ENCODE measurements at places on chromosomes 1 and 21.

DNA sequence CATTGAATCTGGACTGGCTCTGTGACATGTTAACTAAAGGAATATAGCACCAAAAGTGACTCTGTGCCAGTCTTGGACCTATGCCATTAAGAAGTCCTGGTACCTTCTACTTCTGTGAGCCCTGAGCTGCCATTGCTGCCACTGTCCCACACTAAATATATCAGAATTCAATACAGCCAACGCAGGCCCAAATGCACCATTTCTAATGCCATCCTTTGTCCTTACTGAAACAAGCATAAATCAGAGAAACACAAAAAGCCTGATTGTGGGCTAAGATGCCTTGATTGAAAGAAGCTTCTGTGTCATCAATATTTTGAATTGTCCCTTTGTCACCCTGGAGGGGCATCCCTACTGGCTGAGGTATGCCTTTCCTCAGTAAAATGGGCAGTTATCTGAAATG is 66.9 kb upstream of the NEK2 start:
- DNase-seq: no peak

GRCh38 chr1:225526878-225527277 is 99.0 kb upstream of the LBR start:
- no peak for DNase-seq

DNA sequence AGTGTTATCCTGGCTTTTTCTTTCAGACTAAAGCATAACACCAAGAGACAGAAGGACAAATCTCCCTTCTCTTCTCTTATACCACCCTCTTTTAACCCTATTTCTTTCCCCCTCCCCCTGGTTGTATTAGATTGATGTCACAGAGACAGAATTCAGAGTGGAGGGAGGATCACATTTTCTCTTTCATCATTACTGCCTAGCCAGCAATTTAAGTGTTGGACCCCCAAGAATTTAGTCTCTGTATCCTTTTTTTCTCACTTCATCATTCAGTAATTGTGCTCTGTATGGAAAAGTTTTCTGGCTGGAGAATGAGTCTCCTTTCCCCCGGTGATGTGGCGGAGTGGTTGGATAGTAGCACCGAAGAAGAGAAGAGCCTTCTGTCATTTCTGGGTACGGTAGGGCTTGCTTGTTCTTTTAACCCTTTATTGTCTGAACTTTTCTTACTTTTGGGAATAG is 124.8 kb downstream of the CLEC20A start:
- DNase-seq: no peak

DNA sequence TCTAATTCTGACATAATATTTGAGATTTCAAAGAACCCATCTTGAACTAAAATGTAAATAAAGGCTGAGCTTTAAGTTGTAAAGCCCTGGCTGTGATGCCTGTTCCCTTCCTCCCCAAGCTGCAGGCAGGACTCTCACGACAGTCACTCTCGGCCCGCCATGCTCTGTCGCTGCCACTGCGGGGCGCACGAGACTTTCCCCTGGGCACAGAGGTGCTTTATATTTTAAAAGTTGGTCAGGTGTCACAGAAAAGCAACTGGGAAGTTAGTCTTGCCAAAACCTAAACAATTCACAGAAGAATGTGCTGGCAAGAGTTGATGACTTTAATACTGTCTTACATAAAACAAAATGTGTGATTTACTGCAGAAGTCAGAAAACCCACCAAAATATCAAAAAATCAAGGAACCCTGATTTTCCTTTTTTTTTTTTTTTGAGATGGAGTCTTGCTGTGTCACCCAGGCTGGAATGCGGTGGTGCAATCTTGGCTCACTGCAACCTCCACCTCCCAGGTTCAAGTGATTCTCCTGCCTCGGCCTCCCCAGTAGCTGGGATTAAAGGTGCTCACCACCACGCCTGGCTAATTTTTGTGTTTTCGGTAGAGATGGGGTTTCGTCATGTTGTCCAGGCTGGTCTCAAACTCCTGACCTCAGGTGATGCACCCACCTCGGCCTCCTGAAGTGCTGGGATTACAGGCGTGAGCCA is 10.7 kb downstream of the LRRC47 start:
- DNase-seq: no peak

DNA sequence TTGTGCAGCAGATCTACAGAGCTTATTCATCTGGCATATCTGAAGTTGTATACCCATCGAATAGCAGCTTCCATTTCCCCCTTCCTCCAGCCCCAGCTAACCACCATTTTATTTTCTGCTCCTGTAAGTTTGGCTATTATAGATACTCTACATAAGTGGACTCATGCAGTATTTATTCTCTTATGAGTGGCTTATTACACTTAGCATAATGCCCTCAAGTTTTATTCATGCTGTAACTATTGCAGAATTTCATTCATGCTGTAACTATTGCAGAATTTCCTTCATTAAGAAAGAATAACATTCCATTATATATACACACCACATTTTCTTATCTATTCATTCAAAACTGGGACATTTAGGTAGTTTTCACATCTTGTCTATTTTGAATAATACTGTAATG is 30.5 kb upstream of the IFI16 start:
- DNase-seq: no peak

GRCh38 chr1:24925082-24925779 is 4.8 kb downstream of the RUNX3 start:
- no peak for DNase-seq

GRCh38 chr1:117180147-117180967 is 30.4 kb downstream of the VTCN1 start:
- DNase-seq: peak; percentile 60

GRCh38 chr1:176854121-176854520 is 310.4 kb downstream of the ASTN1 start:
- no peak for DNase-seq

DNA sequence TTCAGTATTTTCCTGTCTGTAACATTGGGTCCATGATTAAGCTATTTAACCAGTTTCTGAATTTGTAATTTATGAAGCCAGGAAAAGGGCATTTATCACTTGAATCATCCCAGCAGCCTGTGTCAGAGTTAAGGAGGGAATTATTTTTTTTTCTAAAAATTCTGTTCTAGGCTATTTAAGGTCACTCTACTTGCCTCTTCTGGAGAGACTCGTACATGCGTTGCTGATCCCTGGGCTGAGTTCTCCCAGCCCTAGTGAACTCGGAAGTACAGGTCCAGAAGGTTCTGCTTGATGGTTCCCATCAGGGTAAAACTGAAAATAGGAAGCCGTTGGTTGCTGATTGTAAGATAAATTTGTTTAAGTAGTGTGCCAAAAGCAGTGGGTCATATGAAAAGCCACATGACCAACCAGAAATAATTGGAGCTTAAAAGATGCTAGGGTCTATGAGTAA is 90.7 kb downstream of the GPR88 start:
- no peak for DNase-seq

GRCh38 chr1:18217398-18218043 is 109.9 kb downstream of the IGSF21 start:
- DNase-seq: no peak

Data from DMS79 (cell line).